ENCODE measurements at places on chromosomes 12 and 14. TPM values are rescaled to one million over a fixed set of nuclear protein-coding genes. Genes with fewer than 3 reads are reported as not detected.

The PDE3A gene
- 0.12 TPM for total RNA-seq

The A2M gene
- total RNA-seq, result 3.0 TPM

The SLC2A13 gene
- total RNA-seq, result 6.8 TPM

GRCh38 chr12:57631566-57632072 is 1.4 kb downstream of the B4GALNT1 start:
- DNase-seq, result no peak

DNA sequence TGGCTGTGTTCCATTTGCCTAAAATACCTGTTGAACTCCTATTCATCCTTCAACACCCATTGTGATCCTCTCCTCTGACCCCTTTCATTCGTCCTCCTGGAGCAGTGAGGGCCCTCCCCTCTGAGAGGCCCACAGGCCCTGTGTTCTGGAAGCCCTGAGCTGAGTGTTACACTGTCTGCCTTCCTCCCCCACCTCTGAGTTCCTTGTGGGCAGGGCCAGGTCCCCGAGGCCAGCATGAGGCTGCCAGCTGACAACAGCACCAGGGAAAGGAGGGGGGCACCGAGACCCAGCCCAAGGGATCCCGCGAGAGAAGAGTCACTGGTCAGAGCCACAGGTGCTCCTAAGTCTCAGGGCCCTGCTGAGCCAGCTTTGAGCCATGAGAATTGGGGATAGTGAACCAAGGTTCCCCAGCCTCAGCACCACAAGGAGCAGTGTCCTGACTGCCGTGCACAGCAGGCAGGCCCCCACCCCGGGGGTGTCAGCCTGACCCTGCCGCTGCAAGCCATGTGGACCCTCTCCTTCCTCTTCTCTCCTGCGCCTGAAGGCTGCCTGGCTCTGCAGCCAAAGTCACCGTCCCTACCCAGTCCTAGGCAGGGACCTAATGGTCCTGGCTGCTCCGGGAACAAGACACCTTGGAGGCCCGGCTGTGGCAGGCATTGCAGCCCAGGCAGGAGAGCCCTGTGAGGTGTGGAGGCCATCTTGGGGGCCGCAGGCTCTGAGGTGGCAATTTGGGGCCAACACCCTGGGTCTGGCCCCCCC is 52.5 kb downstream of the BEGAIN start:
- DNase-seq, result no peak

DNA sequence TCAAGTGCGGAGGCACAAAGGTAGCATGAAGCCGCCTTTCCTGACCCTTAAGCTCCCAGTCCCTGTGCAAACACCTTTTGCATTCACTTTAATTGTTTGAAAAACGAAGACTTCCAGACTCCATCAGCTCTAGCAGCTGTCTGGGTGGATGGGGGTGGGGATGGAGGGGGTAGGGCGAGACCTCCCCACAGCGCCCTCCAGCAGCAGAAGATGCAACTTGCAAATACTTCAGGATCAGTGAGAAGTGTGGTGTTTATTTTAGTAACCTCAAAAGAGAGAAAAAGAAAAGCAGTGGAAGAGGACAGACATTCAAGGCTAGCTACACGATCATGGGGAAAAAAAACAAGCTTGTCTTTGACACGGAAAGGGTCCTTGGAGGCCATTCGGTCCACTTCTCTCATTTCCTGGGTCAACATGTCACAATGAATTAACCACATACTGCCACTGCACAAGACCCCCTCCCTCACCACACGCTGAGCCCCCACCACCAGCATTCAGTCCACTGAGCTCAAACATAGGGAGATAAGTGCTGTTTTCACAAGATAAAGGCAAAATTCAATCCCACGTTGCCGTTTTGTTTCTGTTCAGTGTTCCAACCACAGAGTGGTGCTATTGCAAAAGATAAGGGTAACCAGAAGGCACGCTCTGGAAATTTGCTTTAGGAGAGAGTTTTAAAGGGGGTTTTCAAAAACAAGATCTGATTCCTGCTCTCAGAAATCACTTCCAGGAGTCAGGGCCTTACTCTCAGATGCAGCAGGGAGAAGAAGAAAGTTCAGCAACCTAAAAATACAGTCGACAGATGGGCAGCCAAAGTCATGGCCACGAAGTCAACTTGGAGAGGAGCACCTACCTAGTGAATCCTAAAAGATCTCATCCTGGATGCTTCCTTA is 3.3 kb upstream of the NTF3 start:
- DNase-seq, result no peak

DNA sequence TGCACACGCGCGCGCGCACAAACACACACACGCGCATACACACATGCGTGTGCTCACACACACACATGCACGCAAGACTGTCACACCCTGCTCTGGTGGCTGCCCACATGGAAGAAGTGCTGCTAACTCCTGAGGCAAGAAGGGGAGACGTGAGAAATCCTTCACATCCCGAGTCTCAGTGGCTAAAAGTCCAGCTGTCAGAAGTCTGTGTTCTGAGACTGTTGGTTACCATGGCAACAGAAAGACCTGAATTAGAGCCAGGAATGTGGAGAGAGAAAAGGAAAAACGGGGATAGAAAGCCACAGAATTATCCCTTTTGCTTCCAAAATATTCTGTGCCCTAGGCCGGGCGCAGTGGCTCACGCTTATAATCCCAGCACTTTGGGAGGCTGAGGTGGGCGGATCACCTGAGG is 71.2 kb downstream of the PPFIBP1 start:
- no peak for DNase-seq

- DNase-seq, result no peak
Measured at GRCh38 chr12:85657836-85658630, 178.2 kb downstream of the RASSF9 start.

GRCh38 chr14:58871573-58871972 is 233.8 kb downstream of the DACT1 start:
- no peak for DNase-seq

Data from HCT116 (cell line).